ENCODE measurements at places on chromosomes 11 and 22.

DNA sequence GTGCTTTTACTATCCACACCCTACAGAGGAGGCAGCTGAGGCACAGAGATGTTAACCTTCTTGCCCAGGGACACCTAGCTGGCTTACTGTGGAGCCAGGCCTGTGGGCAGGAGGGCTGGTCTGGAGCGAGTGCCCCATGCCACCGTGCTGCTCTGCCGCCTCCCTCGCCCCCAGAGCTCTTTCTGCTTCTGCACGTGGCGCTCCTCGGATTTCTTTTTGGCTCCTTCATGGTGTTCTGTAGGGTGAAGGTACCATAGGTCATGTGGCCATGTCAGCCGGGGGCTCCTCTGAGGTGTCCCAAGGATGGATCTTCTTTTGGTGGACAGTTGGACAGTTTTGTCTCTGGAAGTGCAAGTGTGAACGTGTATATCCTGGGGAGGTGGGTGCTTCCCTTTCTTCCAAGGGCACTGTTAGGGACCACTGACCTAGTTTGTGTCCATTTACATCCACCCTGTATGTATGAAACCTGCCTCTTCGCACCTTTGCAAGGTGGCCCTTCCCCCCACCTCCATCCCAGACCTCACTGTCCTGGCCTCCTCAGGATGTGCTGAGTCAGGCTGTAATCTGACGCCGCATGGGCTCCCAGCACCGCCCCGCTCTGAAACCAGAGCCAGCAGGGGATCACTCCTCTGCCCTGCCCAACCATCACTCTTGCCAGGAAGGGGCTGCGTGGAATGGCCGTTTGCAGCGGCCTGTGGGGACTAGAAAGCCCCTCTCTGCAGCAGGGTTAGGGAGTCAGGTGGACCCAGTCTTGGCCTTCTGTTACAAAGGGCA lies 31.7 kb downstream of the POLR3H start:
- no peak for DNase-seq

DNA sequence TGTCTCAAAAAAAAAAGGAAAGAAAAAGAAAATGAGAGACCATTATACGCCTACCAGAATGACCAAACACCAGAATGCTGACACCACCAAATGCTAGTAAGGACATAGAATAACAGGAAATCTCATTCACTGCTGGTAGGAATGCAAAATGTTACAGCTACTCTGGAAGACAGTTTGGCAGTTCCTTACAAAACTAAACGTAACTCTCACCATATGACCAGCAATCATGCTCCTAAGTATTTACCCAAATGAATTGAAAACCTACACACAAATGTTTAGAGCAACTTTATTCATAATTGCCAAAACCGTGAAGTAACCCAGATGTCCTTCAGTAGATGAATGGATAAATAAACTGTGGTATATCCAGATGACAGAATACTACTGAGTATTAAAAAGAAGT lies 7.2 kb downstream of the CHKA start:
- no peak for DNase-seq

DNA sequence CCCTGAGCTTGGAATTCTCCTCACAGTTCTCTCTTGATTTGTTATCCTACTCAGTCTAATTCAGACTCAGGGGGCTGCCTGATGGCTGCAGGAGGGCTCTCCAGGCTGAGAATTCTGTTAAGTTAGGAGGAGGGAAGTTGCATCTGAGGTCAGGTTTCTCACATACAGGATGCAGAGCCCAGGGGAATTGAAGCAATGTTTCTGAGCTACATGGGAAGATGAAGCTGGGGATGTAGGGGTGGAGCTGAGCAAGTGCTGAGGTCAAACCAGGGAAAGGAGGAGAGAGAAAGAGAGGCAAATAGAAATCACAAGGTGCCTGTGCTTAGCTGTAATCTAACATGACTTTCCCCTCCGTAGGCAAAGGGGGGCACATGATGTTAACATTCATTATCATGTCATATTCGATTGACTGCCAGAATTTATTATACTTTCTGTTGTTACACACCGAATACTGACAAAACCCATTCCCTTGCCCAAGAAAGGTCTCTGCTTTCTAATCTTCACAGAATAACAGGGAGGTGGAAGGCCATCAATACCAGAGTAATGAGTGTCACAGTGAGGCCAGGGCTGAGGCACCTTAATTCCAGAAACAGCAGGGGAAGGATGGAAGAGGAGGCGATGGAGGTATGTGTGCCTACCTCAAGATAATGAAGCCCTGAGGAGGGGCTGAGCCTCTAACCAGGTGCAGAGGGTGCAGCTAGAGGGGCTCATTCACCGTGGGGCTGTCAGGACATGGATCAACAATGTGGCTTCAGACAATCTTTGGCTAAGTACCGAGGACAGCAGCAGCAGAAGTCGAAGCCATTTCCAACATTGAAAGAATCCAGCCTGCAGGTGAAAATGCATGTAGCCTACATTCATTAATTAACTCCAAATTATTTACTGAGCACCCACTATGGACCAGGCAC lies 205.4 kb upstream of the SNX19 start:
- DNase-seq: no peak

- no peak for DNase-seq
Observed at GRCh38 chr22:21044931-21045584, 688 bp upstream of the LRRC74B start.

DNA sequence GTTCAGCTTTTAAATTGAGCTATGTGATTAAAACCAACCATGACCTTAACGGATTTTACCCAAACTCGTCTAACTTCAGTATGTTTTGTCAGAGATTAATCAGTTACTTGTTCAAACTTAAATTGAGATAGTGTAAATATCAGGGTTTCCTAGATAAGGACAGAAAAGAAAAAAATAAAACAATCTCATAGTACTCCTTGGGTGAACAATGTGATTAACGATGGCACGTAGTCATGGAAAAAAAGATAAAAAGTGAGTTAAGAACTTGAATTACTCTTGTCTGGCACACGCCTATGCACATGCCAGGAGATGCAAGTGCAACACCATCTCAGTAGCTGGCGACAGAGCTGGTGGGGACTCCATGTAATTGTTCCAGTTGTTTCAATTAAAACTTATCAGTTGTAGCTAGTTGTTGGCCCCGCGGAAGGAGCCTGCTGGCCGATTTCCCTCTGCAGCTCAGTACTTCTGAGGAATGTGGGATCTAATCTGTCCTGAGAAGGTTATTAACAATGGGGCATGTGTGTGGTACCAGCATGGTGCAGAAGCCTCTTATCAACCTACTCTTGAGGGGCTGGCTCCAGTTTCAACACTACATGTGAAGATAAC lies 3.0 kb downstream of the RASSF10 start:
- no peak for DNase-seq

DNA sequence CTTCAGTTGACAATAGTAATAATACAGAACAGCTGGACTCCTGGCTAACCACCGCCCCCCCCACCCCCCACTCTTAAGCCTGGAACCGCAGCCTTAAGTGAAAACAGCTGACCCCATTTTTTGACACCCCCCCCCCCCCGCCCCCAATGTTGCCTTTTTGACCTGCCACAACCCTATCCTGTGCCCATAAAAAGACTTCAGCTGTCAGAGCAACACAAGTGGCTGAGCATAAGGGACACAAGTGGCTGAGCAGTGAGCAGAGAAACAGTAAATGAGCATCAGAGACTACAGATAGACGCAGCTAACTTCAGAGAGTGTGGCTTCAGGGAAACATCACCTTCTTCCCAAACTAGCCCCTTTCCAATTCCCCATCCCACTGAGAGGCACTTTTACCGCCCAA lies 1493.8 kb downstream of the LRRC4C start:
- DNase-seq: no peak

- no peak for DNase-seq
Observed at GRCh38 chr11:101867951-101868350, 46.9 kb upstream of the CEP126 start.

GRCh38 chr11:58600510-58600909 lies 21.6 kb downstream of the ZFP91 start:
- no peak for DNase-seq
